ENCODE measurements at places on chromosomes 1 and 21. TPM values are rescaled to one million over a fixed set of nuclear protein-coding genes. Genes with fewer than 3 reads are reported as not detected.

Gene INKA2
- polyA plus RNA-seq, result 61.5 TPM

Gene MAP3K7CL
- polyA plus RNA-seq, result 69.1 TPM

Gene ESRRG
- polyA plus RNA-seq, result 17.9 TPM

Gene TNFRSF4
- 3.2 TPM for polyA plus RNA-seq

Gene SPATA46
- polyA plus RNA-seq, result 0.13 TPM

Gene OR2L5
- not detected for polyA plus RNA-seq

Gene DMRTA2
- 0.05 TPM for polyA plus RNA-seq

Gene GJA8
- not detected for polyA plus RNA-seq

Gene ZNF697
- 11.6 TPM for polyA plus RNA-seq

Gene SPRR1B
- not detected for polyA plus RNA-seq

Gene UQCRHL
- 1.9 TPM for polyA plus RNA-seq

Gene HMCN1
- 13.6 TPM for polyA plus RNA-seq

Gene BCL2L15
- polyA plus RNA-seq, result 0.59 TPM

Gene CRYZ
- 25.6 TPM for polyA plus RNA-seq

Gene SOAT1
- 8.6 TPM for polyA plus RNA-seq

Gene PLD5
- 1.2 TPM for polyA plus RNA-seq

Gene OR10J1
- not detected for polyA plus RNA-seq

Gene PPM1J
- polyA plus RNA-seq, result 3.9 TPM

Measured in forelimb muscle (tissue), 1 donor.